ENCODE measurements at places on chromosomes 1 and 21.

DNA sequence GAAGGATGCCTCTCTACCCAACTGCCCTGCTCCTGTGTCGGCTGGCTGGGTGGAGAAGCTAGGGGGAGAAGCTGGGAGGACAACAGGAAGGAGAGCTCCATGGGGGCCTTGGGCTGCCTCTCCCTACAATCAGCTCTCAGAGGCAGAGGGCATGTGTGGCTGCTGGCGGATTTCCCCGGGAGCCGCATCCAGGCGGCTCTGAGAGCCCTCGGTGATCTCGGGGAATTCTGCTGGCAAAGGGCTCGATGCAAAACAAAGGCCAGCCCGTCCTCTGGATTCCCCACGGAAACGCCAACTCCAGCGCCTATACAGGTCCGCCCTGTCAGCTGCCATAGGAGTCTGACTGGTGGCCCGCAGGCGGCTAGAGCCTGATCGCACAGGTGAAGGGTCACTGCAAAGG lies 26.4 kb upstream of the EVA1B start:
- DNase-seq: no peak

DNA sequence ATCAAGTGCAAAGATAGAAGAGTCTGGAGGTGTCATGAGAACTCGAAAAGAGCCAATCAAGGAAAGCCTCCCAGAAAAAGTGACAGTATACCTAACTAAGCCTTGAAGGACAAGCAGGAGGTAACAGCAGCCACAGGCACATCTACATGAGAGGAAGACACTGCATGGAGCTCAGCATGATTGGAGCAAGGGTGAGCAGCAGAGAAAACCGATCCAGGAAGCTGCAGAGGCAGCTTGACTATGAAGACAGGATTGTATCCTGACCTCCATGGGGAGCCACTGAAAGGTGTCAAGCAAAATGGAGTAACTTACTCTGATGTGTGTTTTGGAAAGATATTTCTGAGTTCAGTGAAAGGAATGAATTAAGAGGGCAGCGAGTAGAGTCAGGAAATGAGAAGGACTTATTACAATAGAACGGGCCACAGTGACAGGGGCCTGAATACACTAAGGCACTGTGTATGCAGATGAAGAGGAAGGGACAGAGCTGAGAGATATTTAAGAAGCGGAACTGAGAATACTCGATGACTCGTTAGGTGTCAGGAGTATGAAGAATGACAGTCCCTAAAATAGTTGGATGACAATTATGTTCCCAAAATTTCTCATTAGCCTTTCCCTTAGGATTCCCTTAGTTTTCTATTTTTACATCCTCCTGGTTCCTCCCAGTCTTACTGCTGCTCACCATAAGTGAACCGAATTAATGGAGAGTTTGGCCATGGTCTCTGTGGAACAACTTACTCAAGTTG lies 139.3 kb upstream of the NFIA start:
- DNase-seq: no peak

GRCh38 chr21:41726970-41727783 lies 39.7 kb downstream of the RIPK4 start:
- DNase-seq: no peak

- DNase-seq: no peak
These were observed 7.5 kb downstream of the PCSK9 start for GRCh38 chr1:55046871-55047270.

GRCh38 chr1:219945795-219946194 lies 17.4 kb upstream of the SLC30A10 start:
- DNase-seq: no peak

DNA sequence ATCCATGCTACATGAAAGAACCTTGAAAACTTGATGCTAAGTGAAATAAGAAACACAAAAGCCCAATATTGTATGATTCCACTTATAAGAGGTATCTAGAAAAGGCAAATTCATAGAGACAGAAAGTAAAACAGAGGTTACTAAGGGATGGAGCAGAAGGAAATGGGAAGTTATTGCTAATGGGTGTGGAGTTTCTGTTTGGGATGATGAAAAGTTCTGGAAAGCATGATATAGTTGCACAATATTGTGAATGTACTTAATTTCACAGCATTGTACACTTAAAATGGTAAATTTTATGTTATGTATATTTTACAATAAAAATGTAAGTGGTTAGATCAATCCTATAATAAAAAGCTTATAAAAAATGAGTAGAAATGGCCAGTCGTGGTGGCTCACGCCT lies 1.6 kb upstream of the NECAP2 start:
- no peak for DNase-seq
